ENCODE measurements at places on chromosomes 2 and 18.

GRCh38 chr2:168237741-168238140 is 9.7 kb downstream of the STK39 start:
- peak; percentile 42 for DNase-seq

DNA sequence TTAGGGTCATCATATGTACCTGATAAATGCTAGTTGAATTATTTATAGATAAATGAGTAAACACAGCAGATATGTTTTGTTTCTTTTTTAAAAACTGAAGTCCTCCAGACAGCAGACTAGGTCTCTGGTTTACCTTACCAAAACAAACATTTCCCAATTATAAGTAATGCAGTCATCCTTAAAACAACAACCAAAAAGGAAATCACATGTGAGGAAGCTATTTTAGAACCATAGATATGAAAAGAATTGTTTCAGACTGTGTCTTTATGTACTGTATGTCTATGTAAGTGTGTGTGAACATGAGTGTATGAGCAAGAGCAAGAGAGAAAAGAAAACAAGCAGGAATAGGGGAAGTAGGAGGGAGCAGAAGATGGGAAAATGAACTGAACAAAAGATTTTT is 441.0 kb downstream of the CPS1 start:
- DNase-seq = peak; percentile 0

GRCh38 chr2:238440331-238440730 is 13.6 kb downstream of the ASB1 start:
- DNase-seq = no peak

DNA sequence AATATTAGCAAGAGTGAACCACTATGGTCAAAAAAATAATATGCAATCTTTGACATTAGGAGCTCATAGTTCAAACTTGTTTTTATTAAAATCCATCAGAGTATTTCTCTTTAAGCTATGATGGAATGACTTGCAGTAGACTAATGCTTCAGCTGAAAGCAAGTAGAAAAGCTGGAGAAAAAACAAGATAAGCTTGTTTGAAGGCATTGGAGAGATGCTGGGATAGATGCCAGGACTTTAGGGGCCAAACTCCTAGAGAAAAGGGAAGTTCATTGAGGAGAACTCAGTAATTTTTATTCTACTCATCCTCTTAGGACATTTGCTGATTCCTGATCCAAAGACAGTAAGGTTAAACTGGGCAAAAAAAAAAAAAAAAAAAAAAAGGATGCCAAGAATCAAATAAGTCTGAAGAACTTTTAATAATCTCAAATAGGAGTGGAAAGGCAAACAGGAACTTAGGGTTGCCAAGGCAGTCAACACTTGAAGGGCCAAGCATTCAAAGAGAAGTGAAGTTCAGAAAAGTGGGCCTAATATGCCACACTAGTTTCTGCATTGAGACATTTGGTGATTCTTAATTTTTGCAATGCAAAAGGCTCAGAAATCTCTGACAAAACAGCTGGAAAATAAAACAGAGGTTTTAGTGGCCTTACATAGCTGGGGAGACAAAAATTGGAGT is 19.7 kb upstream of the AFF3 start:
- DNase-seq = no peak

GRCh38 chr2:111900859-111901258 is 2.5 kb downstream of the MERTK start:
- peak; percentile 41 for DNase-seq

- DNase-seq = peak; percentile 46
Observed at GRCh38 chr2:69375494-69376353, 11.3 kb downstream of the GFPT1 start.

DNA sequence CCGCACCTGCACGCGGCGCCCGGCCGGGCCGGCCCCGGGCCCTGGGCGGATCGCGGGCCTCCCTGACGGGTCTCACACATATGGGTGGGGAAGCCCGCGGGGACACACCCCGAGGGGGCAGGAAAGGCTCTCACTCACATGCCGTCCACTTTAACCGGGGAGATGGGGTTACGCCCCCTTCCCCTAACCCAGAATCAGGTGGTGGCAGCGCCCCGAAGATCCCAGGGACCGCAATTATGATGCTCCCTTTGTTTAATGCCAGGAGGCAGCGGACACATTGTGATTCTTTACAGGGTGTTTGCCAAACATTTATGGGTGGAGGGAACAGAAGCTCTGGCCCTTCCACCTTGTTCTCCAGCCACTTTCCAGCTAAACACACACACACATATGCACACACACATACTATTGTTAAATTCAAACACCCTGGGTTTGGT is 424 bp upstream of the ANKRD44 start:
- DNase-seq = no peak

DNA sequence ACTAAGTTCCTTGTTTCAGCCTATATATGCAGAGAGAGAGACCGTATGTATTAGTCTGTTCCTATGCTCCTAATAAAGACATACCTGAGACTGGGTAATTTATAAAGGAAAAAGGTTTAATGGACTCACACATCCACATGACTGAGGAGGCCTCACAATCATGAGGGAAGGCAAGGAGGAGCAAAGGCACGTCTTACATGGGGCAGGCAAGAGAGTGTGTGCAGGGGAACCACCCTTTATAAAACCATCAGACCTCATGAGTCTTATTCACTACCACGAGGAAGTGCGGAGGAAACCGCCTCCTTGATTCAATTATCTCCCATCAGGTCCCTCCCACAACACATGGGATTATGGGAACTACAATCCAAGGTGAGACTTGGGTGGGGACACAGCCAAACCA is 73.8 kb downstream of the TMEM18 start:
- no peak for DNase-seq

- peak; percentile 54 for DNase-seq
Observed at GRCh38 chr18:80171054-80171872, 62.2 kb downstream of the ADNP2 start.

- no peak for DNase-seq
Observed at GRCh38 chr2:105725388-105725787, 19.3 kb upstream of the NCK2 start.

GRCh38 chr2:174544156-174544555 is 53.4 kb downstream of the WIPF1 start:
- no peak for DNase-seq

DNA sequence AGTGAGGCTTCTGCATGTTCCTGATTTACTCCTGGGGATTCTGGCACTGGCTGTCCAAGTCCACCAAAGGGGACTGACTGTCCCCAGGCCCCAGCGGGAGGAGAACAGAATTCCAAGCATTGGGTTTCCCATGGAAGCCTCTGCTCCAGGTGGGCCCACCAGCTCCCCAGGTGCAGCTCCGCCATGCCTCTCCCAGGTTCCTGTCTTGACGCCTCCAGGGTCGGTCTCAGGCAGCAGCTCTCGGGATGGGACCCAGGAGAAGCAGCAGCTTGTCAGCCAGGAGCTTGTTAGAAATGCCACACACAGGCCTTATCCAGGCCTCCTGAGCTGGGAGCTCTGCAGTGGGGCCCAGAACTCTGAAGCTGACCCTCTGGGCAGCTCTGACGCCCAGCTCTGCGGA is 47.9 kb downstream of the DCDC2C start:
- DNase-seq = no peak

DNA sequence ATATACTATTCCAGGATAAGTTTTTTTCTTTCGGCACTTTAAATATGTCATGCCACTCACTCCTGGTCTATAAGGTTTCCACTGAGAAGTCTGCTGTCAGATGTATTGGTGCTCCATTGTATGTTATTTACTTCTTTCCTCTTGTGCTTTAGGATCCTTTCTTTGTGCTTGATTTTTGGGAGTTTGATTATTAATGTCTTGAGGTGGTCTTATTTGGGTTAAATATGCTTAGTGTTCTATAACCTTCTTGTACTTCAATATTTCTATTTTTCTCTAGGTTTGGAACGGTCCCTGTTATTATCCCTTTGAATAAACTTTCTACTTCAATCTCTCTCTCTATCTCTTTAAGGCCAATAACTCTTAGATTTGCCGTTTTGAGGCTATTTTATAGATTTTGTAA is 28.3 kb downstream of the STPG4 start:
- no peak for DNase-seq

GRCh38 chr18:69840445-69840844 is 107.2 kb downstream of the CD226 start:
- peak; percentile 7 for DNase-seq

DNA sequence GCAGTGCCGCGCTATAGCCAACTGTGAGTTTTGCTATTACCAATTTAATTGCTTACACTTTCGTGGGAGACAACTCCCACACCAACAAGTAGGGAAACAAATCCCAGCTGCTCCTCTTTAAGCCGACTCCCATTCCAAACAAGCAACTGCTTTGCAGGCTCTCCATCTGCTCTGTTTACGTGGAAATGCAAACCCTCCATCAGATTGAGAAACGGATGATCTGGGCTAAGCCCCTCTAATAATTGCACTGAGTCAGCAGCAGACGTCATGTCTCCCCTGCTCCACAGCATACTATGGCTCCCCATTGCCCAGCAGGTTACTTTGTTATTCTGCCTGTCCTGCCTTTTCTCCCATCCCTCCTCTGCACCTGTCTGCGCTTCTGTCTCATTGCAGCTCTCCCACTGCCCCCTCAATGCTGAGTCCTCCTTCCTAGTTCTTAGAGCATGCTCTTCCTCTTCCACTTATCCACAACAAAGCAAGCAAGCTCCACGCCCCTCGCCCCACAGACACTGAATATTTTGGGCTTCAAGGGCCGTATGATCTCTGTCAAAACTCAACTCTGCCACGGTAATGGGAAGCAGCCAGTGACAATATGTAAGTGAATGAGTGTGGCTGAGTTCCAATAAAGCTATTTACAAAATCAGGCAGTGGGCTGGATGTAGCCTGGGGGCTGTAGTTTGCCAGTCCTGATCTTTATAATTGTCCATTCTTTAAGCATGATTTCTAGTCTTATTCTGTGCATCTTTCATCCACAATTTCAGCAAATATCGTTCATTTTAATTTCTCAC is 39.5 kb upstream of the ARL4C start:
- no peak for DNase-seq

GRCh38 chr18:49752095-49752457 is 61.3 kb downstream of the ACAA2 start:
- DNase-seq = no peak

DNA sequence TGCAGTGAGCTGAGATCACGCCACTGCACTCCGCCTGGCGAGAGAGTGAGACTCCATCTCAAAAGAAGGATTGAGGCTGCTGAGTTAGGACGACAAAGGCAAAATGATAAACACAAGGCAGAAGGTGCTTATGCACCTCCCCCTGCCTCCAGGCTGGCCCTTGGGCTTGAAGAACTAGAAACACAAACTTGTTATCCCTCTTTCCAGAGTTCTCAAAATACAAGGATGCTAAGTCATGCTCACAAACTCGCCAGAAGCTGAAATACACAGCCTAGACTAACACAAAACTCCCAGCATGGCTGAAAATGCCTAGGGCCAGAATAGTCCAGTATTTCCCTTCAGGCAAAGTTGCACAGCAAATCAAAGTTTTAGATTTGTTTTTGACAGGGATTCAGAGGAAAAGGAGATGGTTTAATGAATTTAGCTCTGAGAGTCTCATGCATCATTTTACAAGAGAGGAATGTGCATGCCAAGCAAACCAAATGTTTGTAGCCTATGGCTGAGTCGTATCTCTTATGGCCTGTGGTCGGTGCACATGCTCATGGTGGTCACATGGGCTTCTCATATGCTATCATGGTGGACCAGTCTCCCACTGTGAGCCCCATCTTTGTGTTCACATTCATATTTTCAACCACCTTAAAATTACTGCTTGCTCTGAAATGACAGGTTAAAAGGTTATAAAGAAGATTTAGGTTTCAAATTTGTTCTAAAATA is 16.2 kb upstream of the MREG start:
- no peak for DNase-seq

- no peak for DNase-seq
Observed at GRCh38 chr18:27400001-27400400, 214.9 kb upstream of the CHST9 start.

DNA sequence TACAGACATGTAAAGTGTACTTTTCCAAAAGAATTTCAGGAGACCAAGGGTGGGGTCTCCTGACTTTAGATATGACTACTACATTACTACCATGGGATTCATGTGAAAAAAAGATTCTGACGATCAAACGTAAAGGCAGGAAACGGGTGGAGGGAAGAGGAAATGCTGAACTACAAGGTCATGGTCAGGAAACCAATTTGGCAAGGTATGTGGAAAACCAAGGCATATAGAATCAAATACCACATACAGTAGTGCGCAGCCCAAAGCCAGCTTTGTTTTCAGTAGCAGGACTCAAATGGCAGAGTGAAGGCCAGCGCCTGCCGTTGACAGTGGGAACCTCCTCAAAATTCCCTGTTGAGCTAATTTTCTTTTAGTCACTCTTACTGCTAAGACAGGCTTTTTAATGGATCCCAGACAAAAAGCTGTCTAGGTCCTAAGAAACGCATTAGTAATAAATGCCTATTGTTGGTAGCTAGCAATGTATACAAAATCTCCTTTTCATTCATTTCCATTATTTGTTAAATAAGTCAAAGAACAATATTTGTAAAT is 57.6 kb upstream of the SERTAD2 start:
- DNase-seq = no peak

DNA sequence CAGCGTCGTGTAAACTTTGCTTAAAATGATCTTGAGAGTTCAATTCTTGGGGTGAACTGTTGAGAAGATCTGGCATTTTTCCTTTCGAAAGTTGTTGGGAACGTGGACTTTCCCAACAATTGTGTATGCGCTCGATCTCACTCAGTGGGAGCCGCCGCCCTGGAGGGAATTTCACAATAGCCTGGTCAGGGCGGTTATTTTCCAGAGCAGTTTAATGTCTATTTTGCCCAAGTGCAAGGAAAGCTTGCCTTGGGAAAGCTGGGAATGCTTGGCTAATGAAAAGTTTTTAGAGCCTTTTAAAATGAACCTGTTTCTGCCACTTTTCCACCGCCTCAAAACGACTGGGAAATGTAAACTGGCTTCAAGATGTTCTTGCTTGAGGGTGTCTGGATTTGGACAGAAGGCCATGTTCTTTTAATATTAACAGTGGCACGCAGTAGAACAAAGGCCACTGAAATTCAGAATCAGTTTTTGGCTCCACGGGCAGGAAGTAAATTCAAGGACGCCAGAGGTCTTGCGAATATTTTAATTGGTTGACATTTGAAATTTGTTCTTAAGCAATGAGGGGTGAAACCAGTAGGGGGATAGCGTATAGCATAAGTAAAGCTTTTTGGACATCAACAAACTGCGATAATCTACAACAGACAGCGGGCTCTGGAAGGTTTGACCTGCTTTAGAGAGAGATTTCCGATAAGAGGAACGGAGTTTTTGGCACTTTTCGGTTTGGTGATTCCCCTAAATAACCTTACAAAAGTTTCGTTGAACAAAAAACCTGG is 1.2 kb downstream of the CFLAR start:
- peak; percentile 83 for DNase-seq

DNA sequence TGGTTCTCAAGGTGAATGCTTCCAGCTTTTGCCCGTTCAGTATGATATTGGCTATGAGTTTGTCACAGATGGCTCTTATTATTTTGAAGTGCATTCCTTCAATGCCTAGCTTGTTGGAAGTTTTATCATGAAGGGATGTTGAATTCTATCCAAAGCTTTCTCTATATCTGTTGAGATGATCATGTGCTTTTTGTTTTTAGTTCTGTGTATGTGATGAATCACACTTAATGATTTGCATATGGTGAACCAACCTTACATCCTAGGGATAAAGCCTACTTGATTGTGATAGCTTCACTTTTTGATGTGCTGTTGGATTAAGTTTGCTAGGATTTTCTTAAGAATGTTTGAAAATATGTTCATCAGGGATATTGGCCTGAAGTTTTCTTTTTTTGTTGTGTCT is 112.1 kb downstream of the MBD2 start:
- no peak for DNase-seq

All from epithelial cell of esophagus (primary cell).